ENCODE measurements at places on chromosomes 4 and X.

DNA sequence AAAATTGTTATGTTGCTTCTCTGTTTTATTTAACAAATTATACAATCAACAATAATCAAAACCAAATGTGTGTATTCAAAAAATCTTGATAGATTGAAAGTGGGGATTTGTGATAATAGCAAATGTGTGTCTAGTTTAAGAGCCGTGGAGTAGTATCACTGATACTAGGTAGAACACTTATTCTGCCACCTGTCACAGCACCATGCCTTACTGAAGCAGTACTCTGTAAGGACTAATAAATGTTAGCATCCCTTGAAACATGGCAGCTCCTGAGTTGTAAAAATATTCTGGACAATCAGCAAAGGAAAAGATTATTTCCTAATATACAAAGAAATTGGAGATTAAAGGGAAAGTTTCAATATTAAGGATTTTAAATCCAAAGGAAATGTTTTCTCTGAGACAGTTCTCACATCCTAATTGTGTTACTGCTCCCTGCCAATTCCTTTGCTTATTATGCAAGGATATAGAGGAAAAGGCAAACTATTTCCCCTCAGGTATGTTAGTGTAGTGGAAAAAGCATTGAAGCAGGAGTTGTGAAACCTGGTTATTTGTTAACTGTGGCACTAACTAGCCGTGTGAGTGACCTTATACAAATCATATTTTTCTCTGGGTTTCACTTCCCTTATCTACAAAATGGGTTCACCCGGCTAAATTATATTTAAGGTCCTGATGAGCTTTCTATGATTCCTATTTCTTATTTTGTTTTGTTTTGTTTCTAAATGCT lies 303.1 kb downstream of the ARHGAP24 start:
- DNase-seq = no peak

GRCh38 chr4:3111461-3111860 lies 37.0 kb downstream of the HTT start:
- no peak for DNase-seq

DNA sequence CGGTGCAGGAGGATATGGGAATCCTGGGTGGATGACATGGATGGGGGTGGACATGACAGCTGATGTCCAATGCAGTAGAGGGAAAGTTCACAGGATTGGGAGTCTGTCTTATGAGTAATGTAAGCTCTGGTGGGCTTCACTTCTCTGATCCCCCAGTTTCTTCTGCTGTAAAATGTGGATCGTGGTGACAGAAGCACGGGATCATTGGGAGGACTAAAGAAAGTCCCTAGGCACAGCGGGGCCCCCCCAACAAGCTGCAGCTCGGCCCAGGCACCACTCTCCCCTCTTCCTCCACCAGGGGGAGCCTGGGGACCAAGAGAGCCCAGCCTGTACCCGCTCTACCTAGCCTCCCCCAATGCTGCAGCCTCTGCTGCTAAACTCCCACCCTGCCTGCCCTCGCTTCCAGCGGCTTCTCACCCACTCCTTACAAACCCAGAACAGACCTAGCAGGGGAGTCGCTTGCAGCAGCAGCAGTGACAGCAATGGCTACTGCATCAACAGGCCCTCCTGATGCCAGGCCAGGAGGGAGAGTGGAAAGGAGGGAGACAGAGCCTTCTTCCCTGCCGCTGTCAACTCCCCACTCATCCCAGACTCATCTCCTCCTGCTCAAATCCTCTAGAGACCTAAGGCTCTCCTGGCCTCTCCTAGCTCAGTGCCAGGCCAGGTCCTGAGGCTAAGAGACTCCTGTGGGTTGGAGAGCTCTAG lies 36.1 kb upstream of the IQSEC2 start:
- peak; percentile 49 for DNase-seq

- no peak for DNase-seq
These were observed 1471.8 kb downstream of the PCDH7 start for GRCh38 chr4:32191961-32192360.

- no peak for DNase-seq
These were observed 20.8 kb upstream of the TEX13C start for GRCh38 chrX:125298871-125299270.

DNA sequence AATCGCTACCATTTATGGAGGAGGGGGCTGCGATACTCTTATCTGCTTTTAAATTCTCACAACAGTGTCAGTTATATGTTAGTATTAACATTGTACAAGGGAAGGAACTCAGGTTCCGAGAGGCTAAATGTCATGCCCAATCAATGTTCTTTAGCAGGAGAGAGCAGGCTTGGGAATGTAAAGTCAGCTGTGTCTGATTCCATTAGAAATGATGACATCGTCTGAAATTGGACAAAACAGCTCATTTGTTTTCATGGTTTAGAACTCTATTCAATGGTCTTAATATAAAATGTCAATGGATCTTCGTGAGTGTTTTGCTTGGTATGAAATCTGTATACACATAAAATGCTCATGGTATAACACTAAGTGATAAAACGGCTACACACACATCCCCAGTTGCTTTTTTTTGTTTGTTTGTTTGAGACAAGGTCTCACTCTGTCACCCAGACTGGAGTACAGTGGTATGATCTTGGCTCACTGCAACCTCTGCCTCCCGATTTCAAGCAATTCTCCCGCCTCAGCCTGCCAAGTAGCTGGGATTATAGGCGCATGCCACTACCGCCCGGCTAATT lies 11.9 kb upstream of the SH3KBP1 start:
- no peak for DNase-seq
